ENCODE measurements at places on chromosomes 16 and 17. TPM values are rescaled to one million over a fixed set of nuclear protein-coding genes. Genes with fewer than 3 reads are reported as not detected.

The ZNF652 gene
- total RNA-seq = 42.6 TPM

GRCh38 chr16:19295393-19295792, 9.9 kb downstream of the CLEC19A start:
- no peaks in the 10 kb centered on the region for H3K36me3 ChIP-seq
- no peak for DNase-seq
- H3K4me1 ChIP-seq = peaks cover 13% of the 10 kb centered on the region
- no peaks in the 10 kb centered on the region for H3K27me3 ChIP-seq

DNA sequence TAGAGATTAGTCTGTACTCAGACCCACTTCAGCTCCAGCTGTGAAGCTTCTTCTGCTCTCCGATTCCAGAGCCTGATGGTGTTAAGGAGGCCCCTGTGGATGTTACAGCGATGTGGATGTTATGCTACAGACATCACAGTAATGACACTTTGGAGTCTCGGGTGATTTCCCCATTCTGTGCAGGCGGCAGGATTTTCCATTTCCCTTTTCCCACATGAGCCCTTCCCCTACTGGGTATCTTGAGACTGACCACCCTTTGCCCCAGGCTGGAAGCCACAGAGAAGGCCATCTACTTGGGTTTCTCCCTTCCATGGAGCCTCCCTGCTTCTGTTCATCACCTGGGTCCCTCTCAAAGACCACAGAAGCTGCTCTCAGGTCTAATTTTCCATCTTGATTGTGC, 78.3 kb downstream of the KCNJ12 start:
- H3K27ac ChIP-seq = no peak overlapping the region
- H3K36me3 ChIP-seq = no peaks in the 10 kb centered on the region
- H3K4me3 ChIP-seq = no peak overlapping the region
- H3K27me3 ChIP-seq = peaks cover 24% of the 10 kb centered on the region

GRCh38 chr16:79537584-79537983, 63.0 kb downstream of the MAF start:
- no peaks in the 10 kb centered on the region for H3K4me1 ChIP-seq
- no peak overlapping the region for H3K27ac ChIP-seq
- no peak for DNase-seq
- no peaks in the 10 kb centered on the region for H3K27me3 ChIP-seq

- DNase-seq = peak; percentile 50
- H3K27ac ChIP-seq = no peak overlapping the region
- H3K4me3 ChIP-seq = no peak overlapping the region
- peaks cover 5% of the 10 kb centered on the region for H3K4me1 ChIP-seq
- H3K27me3 ChIP-seq = peaks cover 13% of the 10 kb centered on the region
Measured at GRCh38 chr17:73952480-73953205, 250.8 kb upstream of the RPL38 start.

- H3K36me3 ChIP-seq = no peaks in the 10 kb centered on the region
- H3K27ac ChIP-seq = no peak overlapping the region
- no peak overlapping the region for H3K4me3 ChIP-seq
- H3K27me3 ChIP-seq = no peaks in the 10 kb centered on the region
Measured at GRCh38 chr16:59296888-59297287, 562.8 kb upstream of the GOT2 start.
